Lower lobe of right lung (tissue), 2 donors: ENCODE measurements at places on chromosomes 1 and 21. TPM values are rescaled to one million over a fixed set of nuclear protein-coding genes. Genes with fewer than 3 reads are reported as not detected.

DNA sequence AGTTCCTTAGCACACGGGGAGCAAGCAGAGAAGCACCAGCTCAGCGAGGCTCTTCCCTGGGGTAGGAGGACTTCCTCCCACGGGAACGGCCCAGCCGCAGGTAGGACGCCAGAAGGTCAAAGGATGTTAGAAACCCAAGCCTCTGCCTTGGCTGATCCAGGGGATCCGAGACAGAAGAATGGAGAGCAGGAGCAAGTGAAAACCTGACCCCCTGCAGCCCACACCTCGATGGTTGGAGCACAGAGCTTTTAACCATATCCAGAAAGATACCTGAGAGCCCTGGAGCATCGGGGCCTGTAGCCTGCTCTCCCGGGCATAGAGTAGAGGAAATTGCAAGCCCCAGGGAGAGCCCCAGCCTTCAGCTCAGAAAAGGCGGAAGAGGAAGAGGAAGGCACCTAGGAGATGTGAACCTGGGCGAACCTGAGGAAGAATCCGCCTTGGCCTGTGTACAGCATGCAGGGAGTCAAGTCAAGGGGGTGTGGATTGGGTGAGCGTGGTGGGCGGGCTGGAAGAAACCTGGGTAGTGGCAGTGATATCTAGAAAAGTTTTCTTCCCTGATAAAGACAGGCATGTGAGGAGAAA, 76.3 kb downstream of the PSMG1 start:
- H3K27me3 ChIP-seq, result no peaks in the 10 kb centered on the region
- no peak overlapping the region for H3K4me3 ChIP-seq
- H3K4me1 ChIP-seq, result peaks cover 15% of the 10 kb centered on the region
- H3K36me3 ChIP-seq, result no peaks in the 10 kb centered on the region

DNA sequence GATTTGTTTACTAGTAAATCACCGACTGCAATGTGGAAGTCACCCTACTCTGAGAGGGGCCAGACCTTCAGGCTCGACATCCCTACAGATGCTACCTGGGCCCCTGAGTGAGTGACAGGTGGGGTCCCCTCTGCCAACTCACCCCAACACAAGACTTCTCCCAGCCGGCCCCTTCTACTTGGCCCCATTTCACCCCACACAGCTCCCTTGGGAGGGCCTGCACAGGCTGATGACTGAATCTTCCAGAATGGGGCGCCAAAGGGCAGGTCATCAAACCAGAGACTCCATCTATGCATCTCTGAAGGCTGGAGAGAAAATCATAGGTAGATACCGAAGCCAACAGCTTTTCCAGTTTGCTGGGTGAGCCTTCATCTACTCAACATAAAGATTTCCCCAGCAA, 9.4 kb upstream of the S100A8 start:
- H3K27ac ChIP-seq, result no peak overlapping the region
- H3K36me3 ChIP-seq, result no peaks in the 10 kb centered on the region
- H3K27me3 ChIP-seq, result peaks cover 8% of the 10 kb centered on the region
- no peak overlapping the region for H3K4me3 ChIP-seq
- no peak for DNase-seq

DNA sequence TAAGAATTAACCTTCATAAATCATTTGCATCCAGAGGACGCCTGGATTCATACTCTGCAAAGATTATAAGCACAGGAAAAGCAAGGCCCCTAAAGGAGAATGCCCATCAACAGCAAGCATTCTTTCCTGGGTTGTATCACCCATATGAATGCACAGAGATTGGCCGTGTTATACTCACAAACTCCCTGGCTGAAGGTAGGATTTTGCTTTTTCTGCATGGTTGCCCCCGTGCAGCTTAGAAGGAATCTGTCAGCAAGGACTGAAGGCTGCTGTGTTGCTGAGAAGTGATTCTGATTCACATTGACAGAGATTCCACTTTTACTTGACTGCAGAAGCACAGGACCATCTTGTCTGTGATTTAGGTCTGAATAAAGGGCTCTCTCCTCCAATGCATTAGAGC, 283.0 kb downstream of the LRRIQ3 start:
- DNase-seq, result no peak
- no peak overlapping the region for H3K27ac ChIP-seq
- no peaks in the 10 kb centered on the region for H3K4me1 ChIP-seq
- H3K36me3 ChIP-seq, result no peaks in the 10 kb centered on the region
- H3K4me3 ChIP-seq, result no peak overlapping the region

DNA sequence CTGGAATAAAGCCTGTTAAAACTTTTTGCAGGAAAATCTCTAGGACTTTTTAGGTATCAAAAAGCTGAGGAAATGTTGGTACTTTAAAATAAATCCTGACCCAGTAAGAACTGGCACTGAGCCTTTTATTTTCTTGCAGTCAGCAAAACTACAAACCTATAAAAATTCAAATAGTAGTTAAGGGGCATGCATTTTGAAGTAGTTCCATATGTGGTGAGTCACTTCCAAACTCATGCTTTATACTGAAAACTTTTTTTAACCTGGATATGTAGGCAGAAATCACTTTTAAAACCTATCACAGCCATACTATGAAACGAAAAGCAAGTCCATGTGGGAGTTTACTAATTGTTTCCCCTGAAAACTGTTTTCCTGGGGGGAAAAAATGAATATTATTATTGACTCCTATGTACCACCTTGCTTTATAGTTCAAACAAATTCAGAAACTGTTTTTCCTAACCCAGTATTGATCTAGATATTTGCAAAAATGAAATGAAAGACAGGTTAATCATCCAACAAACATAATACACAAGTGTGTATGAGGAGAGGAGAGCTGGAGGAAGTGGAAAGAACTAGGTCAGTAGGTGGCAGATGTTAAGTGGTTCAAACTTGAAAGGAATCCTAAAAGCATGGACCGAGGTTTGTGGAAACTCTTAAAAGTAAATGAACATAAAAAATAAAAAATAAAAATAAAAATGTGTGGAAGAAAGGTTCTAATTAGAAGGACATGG, 30.5 kb downstream of the NRIP1 start:
- no peak for DNase-seq
- H3K27me3 ChIP-seq, result no peaks in the 10 kb centered on the region
- peaks cover 18% of the 10 kb centered on the region for H3K4me1 ChIP-seq
- no peak overlapping the region for H3K4me3 ChIP-seq
- H3K27ac ChIP-seq, result no peak overlapping the region

The CR1 gene
- 21.5 TPM for total RNA-seq

The KCNJ15 gene
- total RNA-seq, result 62.7 TPM

The NPPB gene
- total RNA-seq, result not detected
